SIG-M5 (cell line): ENCODE measurements at places on chromosomes 1 and 21.

- no peak for DNase-seq
These were observed 2.4 kb upstream of the WNT3A start for GRCh38 chr1:228004331-228004855.

DNA sequence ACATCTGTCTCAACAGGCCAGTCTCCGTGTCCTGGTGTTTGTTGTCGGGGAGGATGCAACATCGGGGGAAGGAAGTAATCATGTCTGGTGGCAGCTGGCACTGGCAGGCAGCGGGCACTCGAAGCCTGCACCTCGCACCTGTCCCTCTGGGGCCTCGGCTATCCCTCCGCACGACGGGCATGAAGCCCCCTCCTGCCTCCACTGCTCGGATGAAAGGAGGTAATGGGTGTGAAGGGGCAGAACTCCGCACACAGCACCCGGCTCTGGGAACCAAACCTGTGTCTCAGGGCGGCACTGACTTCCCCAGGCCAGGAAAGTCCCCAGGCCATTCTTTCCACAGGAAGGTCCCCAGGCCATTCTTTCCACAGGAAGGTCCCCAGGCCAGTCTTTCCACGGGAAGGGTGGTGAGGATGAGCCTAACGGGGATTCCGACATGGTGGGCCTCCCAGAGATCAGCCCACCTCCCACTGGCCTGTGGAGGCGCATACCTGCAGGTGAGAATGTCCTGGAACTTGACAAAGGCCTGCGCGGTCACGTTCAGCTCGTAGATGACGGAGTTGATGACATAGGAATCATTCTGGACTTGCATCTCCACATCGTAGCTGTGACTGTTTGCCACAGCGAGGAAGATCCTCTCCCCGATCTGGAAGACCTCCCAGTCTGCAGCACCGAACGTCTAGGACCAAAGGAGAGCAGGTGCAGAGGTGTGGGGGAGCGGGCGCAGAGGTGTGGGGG is 31.1 kb downstream of the KRTAP10-1 start:
- no peak for DNase-seq

DNA sequence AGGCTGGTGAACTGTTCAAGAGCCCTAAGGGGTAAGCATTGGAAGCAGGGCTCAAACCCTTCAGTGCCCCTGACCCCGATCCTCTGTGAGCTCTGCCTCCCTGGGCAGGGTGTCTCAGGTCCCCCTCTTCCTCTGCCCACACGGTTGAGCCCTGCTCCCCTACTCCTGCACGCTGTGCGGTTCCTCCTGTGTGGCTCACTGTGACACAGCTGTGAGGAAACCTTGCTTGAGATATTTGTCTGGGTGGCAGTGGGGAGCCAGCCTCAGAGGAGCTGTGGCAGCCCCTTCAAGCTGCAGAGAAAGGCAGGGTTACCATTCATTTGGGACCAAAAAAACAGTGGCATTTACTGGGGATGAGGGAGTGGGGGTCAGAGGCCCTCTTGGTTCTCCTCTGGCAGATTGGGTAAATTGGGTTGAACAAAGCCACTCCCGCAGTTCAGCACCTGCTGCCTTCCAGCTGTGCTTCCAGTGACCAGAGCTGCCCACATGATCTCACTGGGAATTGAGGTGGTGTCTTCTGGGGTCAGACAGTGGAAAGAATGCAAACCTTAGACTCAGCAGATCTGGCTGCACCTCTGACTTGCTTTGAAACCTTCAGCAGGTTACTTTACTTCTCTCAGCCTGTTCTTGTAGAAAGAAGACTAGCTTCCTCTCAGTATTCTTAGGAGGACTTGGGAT is 60.6 kb upstream of the CD1D start:
- no peak for DNase-seq

DNA sequence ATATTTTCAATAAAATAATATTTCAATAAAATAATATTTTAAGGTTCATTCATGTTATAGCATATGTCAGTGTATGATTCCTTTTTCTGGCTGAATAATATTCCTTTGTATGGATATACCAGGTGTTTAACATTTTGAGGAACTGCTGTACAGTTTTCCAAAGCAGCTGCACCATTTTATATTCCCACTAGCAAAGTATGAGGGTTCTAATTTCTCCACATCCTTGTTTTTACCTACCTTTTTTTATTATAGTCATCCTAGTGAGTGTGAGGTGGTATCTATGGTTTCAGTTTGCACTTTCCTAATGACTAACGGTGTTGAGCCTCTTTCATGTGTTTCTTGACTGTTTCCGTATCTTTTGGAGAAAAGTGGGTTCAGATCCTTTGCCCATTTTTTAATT is 5.2 kb downstream of the DEGS1 start:
- no peak for DNase-seq

DNA sequence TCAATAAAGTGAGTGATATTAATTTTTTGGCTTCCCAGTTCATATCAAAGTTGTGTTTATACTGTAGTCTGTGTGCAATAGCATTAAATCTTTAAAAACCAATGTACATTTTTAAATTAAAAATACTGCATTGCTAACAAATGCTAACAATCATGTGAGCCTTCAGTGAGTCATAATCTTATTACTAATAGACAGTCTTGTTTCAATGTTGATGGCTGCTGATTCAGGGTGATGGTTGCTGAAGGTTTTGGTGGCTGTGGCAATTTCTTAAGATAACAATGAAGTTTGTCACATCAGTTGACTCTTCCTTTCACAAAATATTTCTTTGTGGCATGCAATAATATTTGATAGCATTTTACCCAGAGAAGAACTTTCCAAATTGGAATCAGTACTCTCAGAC is 109.0 kb downstream of the ZMYM4 start:
- DNase-seq = no peak

- DNase-seq = no peak
These were observed 28.3 kb upstream of the VASH2 start for GRCh38 chr1:212922016-212922415.

DNA sequence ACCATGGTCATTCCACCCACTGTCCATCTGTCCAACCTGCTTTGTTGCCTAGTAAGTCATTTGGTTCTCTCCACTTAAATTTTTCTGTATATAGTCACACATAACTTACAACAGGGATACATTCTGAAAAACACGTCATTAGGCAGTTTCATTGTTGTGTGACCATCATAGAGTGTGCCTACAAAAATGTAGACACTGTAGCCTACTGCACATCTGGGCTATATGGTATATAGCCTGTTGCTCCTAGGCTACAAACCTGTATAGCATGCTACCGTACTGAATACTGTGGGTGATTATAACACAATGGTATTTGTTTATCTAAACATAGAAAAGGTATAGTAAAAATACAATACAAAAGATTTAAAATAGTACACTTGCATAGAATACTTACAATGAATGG is 10.0 kb upstream of the NPL start:
- no peak for DNase-seq

DNA sequence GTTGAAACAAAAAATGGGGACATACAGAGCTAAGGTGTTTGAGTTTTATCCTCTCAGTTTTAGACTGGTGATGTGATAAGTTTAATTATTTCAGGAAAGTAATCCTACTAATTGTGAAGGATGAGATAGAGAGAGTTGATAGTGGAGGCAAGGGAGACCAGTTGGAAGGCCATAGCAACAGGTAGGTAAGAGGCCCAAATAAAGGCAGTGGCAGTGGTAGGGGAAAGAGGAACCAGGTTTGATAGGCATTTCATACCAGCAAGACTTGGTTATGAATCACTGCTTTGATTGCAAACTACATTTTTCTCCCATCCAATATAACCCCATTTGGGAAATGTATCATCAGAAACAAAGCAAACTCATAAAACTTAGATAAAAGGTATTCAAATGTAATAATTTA is 63.1 kb upstream of the SH3GLB1 start:
- no peak for DNase-seq

DNA sequence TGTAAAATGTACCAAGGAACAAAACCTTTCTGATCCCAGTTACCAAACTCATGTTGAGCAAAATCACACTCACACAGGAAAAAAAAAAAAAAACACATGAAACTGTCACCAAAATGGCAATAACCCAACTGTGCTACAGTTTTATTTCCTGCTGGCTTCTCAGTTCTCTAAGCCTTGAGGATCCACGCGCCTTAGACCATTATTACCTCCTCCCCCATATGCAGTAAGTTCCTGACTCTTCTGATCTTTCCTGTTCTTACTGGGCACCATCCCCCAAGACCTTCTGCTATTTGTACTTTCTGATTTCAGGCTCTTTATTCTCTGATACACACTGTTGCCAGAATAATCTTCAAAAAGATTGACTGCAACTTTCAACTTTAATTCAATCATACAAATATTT is 79.6 kb downstream of the SLC45A1 start:
- no peak for DNase-seq

GRCh38 chr1:22142315-22143064 is 407 bp downstream of the WNT4 start:
- DNase-seq = no peak

DNA sequence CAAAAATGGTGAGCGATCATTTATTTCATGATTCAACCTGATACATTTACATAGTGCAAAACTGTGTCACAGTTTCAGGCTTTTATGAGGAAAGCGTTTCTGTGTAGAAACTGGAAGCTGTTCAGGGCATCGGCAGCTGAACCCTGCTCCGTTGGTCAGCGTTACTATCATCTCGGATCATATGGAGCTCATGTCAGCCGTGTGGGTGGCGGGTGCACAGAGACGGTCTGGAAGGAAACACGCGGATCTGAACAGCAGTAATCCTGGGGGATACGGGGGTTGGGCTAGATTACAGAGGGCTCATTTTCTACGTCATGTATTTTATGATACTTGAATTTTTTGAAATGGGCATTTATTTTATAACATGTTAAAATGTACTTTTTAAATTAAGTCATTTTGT is 15.1 kb downstream of the C1orf174 start:
- no peak for DNase-seq

DNA sequence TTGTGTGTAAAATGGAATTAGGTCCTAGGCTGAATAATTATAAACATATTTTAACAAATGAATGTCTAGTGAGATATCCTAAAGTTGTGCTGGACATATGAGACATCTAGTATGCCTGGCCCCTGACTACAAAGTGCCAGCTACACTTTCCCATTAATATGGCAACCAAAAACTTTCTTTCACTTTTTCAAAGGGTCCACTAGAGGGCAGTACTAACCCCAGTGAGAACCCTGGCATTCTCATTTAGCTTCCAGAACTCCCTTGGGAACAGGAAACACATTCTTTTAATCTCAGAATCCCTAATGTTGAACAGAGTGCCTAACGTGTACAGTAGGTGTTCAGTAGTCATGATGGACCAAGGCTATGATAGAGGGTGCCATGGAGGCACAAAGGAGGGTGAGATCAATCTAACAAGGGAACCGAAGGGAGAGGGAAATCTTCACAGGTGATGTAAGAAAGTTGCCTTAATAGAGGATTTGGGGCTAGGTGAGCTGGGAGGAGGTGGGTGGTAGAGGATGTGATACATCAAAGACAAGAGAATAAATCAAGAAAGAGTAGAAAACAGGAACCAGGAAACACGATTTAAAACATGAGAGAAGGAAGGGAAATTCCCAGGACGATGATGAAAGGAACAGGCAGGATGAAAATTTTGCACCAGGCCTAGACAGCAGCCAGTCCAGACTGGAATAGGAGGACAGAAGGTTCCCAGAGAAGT is 41.6 kb downstream of the NSL1 start:
- DNase-seq = no peak

DNA sequence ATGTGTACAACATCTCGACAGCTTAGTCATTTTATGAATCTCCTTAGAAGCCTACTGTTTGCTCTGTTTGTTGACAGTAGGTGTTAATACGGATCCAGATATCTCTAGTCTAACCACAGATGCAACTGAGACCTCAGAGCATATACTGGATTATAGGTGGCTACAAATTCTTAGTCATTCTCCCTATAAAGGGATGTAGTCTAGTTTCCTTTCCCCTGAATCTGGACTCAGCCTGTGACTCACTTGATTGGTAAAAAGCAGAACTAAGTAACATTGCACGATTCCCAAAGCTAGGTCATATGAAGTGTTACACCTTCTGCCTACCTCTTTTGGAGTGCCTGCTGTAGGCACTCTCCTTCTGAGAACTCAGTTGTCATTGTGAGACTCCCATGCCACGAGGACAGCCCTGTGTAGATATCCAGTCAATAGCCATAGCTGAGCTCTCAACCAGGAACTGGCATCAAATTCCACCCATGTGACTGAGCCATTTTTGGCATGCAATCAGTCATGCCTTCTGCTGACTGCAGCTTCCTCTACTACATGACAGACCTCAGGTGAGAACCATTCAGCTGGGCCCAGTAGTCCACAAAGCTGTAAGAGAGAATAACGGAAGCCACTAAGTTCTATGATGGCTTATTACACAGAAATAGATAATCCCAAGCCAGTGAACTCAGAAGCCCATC is 135.9 kb upstream of the CHRM3 start:
- DNase-seq = no peak

DNA sequence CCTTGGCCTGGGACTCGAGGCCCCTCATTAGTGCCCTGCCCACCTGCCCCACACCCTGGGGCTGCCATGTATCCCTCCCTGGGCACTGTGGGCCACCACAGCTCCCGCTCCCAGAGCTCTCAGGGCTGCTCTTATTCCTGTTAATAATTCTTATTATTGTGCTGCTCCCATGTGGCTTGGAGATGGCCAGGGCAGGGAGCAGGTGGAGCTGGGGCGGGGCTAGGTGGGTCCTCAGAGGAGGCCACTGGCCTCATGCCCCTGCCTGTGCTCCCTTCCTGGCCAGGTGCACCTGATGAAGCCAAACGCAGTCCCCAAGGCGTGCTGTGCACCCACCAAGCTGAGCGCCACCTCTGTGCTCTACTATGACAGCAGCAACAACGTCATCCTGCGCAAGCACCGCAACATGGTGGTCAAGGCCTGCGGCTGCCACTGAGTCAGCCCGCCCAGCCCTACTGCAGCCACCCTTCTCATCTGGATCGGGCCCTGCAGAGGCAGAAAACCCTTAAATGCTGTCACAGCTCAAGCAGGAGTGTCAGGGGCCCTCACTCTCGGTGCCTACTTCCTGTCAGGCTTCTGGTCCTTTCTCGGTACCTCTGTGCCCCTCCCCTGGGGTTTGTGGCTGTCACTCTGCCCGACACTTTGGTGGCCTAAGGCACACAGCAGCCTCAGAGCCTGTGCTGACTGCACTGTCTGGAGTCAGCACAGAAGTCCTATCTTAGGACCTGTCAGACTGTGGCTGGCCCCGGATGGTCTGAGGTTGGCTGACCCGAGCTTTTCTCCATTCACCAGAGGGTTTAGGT is 34.1 kb downstream of the BMP8A start:
- no peak for DNase-seq

- DNase-seq = no peak
These were observed 9.4 kb downstream of the CORT start for GRCh38 chr1:10459184-10459583.
